ENCODE measurements at places on chromosomes 2 and 18. TPM values are rescaled to one million over a fixed set of nuclear protein-coding genes. Genes with fewer than 3 reads are reported as not detected.
A peak's percentile ranks its signal among the peaks of the same experiment; 100 is the strongest.

CCDC141 gene
- 0.08 TPM for total RNA-seq

HTRA2 gene
- total RNA-seq: 23.7 TPM

SIX3 gene
- total RNA-seq: 0.38 TPM

BOLL gene
- not detected for total RNA-seq

GYPC gene
- total RNA-seq: 43.7 TPM

ONECUT2 gene
- not detected for total RNA-seq

ADD2 gene
- total RNA-seq: 1.7 TPM

PLA2R1 gene
- total RNA-seq: 32.2 TPM

CHN1 gene
- 1.6 TPM for total RNA-seq

DNA sequence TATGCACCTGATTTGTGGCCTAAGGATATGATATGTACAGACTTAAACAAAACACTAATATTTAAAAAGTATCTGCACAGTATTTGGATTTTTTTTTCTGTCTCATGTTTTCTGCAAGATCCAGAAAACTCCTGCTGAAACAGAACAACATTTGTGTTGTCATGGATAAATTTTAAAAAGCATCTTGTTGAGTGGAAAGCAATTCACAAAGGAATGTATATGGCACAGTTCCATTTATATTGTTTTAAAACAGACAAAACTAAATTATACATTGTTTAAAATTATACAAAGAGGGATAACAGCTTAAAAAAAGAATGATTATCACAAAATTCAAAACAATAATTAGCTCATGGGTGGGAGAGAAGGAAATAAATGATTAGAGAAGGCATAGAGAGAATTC is 193.5 kb downstream of the PPP1R1C start:
- no peak for DNase-seq
- no peak overlapping the region for H3K4me3 ChIP-seq
- no peaks in the 10 kb centered on the region for H3K36me3 ChIP-seq

DNA sequence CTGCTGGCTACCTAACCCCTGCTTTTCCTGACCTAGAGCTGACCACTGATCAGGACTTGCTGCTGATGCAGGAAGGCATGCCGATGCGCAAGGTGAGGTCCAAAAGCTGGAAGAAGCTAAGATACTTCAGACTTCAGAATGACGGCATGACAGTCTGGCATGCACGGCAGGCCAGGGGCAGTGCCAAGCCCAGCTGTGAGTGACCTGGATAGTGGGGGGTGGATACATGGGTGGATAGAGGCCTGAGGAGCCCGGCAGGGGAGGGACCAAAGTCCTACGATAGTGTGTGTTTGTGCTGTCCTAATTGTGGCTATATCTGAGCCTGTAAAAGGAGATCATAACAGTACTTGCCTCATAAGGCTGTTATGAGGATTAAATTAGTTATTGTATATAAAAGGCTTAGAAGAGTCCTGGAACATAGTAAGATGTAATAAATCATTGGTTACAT is 8.2 kb downstream of the PLCD4 start:
- no peak overlapping the region for H3K27ac ChIP-seq
- H3K27me3 ChIP-seq: no peaks in the 10 kb centered on the region
- no peak for DNase-seq
- H3K4me1 ChIP-seq: no peaks in the 10 kb centered on the region
- H3K36me3 ChIP-seq: no peaks in the 10 kb centered on the region

DNA sequence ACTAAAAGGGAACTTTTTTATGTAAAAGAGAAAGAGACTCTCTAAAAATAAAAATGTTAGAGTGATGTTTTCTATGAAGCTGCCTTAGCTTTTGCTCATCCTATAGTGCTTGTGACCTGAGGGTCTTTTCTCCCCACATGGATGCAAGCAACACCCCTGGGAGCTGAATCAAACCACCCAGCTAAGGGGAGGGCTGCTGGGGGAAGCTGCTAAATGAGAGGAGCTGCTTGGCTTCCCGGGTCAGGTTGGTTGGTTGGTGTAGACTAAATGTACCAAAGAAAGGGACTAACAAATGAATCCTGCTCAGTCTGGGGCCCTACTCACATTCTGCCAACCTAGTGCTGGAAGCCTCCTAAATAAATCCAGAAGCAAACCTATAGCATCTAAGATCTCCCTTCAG is 35.0 kb downstream of the AFF3 start:
- H3K4me3 ChIP-seq: no peak overlapping the region
- H3K36me3 ChIP-seq: no peaks in the 10 kb centered on the region
- H3K4me1 ChIP-seq: peaks cover 16% of the 10 kb centered on the region
- no peak overlapping the region for H3K27ac ChIP-seq

DNA sequence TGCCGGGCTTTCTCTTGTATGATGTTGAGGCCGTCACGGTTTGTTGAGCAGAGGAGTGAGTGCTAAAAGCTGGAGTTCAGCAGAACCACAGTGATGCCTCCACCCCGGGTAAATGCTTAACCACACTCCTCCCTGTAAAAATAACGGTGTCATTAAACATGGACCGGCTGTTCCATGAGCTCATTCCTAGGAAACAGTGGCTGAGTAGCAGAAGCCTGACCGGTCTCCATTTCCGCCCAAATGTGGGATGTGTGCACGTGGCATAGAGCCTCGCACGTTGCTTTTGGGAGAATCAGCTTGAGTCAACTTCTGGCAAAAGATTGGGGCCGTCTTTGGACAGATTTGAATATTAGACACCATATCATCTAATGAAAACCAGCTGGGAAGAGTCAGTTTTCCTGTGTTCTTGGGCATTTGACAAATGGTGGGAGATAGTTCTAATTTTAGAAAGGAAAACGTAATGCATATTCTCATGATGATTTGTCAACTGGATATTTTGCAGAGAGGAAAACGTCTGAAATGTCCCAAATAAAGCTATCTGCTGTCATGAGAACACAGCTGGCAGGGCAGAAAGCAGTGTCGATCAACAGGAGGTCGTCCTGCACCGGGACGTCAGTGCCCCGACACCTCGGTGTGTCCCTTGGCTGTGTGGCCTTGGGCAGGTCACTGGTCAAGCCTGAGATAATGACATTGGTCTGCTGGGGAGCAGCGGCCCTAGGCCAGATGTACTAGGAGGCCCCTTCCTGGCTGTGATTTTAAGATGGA is 42.4 kb downstream of the LRRFIP1 start:
- H3K36me3 ChIP-seq: no peaks in the 10 kb centered on the region
- H3K27me3 ChIP-seq: no peaks in the 10 kb centered on the region
- DNase-seq: peak; percentile 89
- H3K4me3 ChIP-seq: no peak overlapping the region
- peaks cover 27% of the 10 kb centered on the region for H3K4me1 ChIP-seq

GRCh38 chr2:237456200-237456843 is 30.7 kb upstream of the MLPH start:
- no peaks in the 10 kb centered on the region for H3K36me3 ChIP-seq
- no peak overlapping the region for H3K27ac ChIP-seq
- no peak for DNase-seq
- no peaks in the 10 kb centered on the region for H3K27me3 ChIP-seq
- no peak overlapping the region for H3K4me3 ChIP-seq

GRCh38 chr2:39730685-39731302 is 48.3 kb downstream of the THUMPD2 start:
- peaks cover 6% of the 10 kb centered on the region for H3K4me1 ChIP-seq
- peaks cover 8% of the 10 kb centered on the region for H3K36me3 ChIP-seq
- H3K27me3 ChIP-seq: no peaks in the 10 kb centered on the region
- no peak overlapping the region for H3K4me3 ChIP-seq
- DNase-seq: no peak
- H3K27ac ChIP-seq: no peak overlapping the region

DNA sequence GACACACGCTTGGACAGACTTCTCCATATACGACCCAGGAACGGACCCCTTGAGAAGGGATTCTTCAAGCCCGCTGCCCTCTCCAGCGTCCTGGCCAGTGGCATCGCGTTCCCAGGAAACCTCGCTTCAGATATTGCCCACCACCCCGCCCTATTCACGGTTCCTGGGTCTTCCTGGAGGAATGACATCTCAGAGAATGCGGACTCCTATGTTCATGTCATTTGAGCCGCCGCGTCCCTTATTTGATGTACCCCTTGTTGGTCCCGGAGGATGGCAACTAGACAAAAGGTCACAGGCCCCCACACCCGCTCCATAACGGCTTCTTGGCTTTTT is 588 bp upstream of the CCDC93 start:
- no peak for DNase-seq
- peak overlapping the region; percentile 100 for H3K4me3 ChIP-seq
- no peaks in the 10 kb centered on the region for H3K36me3 ChIP-seq
- no peaks in the 10 kb centered on the region for H3K27me3 ChIP-seq
- H3K27ac ChIP-seq: peak overlapping the region; percentile 90

DNA sequence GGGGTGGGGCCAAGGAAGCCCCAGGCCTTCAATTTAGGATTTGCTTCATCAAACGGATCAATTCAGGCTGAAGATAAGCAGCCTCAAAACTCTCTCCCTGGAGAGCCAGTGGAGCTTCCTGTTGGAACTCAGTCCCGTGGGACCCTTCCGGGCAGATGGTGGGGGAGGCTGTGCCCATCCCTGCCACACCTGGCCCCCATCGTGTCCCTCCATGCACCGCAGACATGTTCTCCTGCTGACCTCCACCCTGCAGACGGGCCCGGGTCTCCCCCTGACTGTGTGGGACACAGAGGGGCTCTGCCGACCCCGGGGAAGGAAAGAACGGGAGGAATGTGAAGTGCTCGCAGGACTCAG is 144.2 kb downstream of the TPO start:
- peaks cover 8% of the 10 kb centered on the region for H3K4me1 ChIP-seq
- H3K4me3 ChIP-seq: no peak overlapping the region
- no peak overlapping the region for H3K27ac ChIP-seq
- H3K27me3 ChIP-seq: peaks cover 10% of the 10 kb centered on the region
- H3K36me3 ChIP-seq: no peaks in the 10 kb centered on the region

GRCh38 chr2:45905632-45905958 is 254.1 kb downstream of the PRKCE start:
- no peak for DNase-seq
- no peak overlapping the region for H3K27ac ChIP-seq
- no peaks in the 10 kb centered on the region for H3K27me3 ChIP-seq
- H3K36me3 ChIP-seq: no peaks in the 10 kb centered on the region
- no peak overlapping the region for H3K4me3 ChIP-seq
- peaks cover 29% of the 10 kb centered on the region for H3K4me1 ChIP-seq

DNA sequence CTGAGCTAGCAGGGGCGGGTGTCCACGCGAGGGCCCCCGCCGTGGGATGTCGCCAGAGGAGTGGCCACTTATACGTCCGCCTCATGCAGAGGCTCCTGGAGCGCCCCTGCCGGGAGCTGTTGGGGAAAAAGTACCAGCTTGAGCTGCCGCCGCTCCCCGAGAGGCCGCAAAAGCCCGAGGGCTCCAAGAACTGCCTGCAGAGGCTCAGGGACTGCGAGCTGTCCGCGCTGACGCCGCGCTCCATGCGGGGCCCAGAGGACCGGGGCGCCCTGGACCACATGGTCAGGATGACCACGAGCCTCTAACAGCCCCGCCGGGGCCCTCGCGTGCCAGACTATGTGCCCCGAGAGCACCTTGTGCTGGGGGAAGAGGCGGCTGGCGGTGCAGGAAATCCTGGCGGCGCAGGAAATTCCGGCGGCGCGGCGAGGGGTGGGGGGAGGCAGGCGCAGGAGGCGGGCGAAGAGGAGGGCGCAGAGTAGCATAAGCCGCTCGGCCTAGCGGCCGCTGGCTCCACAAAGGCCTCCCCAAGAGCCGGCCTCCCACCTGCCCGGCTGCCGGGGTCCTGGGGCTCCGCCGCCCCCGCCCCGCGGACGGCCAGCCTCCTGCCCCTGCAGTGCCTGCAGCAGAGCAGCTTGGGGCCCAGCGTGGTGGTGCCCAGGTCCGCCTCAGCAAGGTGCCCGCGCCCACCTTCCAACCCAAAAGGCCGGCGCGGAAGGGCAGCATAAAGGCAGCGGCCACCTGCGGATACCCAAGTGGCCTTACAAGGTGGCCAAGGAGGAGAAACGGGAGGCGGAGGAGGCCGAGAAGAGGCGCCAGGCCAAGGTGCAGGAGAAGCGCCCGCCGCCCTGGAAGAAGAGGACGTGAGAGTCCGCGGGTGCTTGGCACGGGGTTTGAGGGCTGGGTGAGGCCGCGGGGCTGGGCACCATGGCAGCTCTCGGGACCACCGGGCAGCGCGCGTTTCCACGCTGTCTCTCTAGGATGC is 42.1 kb upstream of the TRIM43B start:
- DNase-seq: no peak
- H3K4me3 ChIP-seq: peak overlapping the region; percentile 74
- no peaks in the 10 kb centered on the region for H3K27me3 ChIP-seq
- H3K4me1 ChIP-seq: peaks cover 22% of the 10 kb centered on the region
- peak overlapping the region; percentile 65 for H3K27ac ChIP-seq
- H3K36me3 ChIP-seq: peaks cover 13% of the 10 kb centered on the region

DNA sequence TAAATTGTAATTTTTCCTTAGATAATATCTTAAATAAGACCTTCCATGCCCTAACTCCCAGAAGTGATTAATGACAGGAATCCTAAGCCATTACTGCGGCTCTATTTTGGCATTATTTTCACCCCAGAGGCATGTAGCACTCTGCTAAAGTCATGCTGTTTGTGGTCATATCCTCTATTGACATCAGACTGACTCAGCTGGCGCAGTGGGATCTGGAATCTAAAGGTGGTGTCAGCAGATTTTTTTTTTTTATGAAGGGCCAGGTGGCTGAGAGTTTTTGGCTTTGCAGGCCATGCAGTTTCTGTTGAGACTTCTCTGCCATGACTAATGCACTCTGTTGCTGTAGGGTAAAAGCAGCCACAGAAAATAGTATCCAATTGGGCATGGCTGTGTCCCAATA is 64.1 kb upstream of the ACVR1C start:
- no peaks in the 10 kb centered on the region for H3K36me3 ChIP-seq
- H3K4me3 ChIP-seq: no peak overlapping the region
- H3K27ac ChIP-seq: no peak overlapping the region
- DNase-seq: no peak
- no peaks in the 10 kb centered on the region for H3K27me3 ChIP-seq
- peaks cover 2% of the 10 kb centered on the region for H3K4me1 ChIP-seq

DNA sequence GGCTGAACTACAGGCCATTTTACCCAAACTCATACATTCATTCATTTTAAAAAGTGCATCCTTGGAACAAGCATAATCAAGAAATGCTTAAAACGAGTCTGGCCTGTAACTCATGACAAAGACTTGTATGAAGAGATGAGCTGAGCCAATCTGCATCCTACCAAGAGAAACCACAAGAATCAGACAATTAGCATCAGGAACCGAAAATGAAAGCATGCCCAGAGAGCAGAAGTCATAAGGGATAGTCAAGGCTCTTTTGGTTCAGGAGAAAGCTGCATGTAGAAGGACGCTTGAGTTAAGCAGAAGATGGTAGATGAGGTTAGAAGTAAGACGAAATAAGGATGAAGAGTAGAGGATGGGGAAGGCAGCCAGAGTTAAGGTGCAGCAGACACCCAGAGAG is 137.0 kb upstream of the CTNNA2 start:
- no peaks in the 10 kb centered on the region for H3K4me1 ChIP-seq
- DNase-seq: no peak
- no peaks in the 10 kb centered on the region for H3K27me3 ChIP-seq
- no peak overlapping the region for H3K4me3 ChIP-seq
- no peak overlapping the region for H3K27ac ChIP-seq

- H3K4me1 ChIP-seq: no peaks in the 10 kb centered on the region
- no peaks in the 10 kb centered on the region for H3K27me3 ChIP-seq
- H3K4me3 ChIP-seq: no peak overlapping the region
- H3K27ac ChIP-seq: no peak overlapping the region
These were observed 22.9 kb upstream of the FSHR start for GRCh38 chr2:49177194-49177593.

Measured in suprapubic skin (tissue), 4 donors.